ENCODE measurements at places on chromosomes 13 and 19.

DNA sequence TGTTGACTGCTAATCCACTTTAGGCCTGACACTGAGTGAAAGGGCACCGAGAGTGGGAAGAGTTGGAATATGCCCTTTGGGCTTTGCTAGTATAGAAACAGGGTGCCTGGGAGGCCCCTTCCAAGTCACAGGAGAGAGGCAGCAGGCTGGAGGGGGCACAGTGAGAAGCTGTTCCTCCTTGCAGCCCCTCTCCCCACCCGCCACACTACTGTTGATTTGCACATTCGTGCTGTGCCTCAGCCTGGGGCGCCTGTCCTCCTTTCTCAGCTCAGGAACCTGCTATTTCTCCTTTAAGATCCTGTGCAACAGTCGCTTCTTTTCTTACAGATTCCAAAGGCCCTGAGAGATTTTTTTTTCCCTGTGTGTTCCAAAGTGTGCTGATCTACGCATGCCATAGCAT, 2.8 kb upstream of the B3GLCT start:
- DNase-seq = peak; percentile 40

DNA sequence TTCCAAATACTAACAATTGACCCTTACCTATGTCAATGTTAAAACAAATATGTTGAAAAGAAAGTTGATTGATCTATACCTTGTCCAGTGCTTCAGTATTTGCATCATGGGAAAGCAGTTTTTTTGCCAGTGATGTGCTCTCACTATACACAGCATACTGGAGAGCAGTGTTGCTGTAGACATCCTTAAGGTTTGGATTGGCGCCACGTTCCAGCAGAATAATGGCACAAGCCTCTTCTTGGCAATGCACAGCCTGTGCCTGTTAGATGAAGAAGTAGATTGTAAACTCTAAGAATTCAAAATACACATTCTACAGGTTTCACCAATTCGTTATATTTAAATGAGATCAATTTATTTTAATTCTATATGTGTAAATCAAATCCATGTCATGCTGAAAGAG, 43.9 kb upstream of the C1QTNF9B start:
- DNase-seq = no peak

DNA sequence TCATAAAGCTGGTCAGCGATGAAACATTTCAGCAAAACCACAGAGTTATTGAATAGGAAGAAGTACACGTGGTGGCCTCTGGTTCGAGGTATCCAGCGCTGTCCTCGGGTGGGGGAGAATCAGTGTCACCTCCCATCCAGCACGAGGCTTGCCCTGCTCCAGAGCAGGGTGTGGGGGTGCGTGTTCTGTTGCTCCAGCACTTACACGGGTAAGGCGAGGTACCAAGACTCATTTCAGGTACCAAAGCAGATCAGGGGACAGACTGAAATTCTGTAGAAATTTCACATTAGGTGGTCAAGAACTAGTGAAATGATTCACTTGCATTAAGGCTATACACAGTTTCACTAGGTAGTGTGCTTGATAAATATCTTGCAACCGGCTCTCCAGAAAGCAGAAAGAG, 164.2 kb upstream of the SOX1 start:
- peak; percentile 36 for DNase-seq

DNA sequence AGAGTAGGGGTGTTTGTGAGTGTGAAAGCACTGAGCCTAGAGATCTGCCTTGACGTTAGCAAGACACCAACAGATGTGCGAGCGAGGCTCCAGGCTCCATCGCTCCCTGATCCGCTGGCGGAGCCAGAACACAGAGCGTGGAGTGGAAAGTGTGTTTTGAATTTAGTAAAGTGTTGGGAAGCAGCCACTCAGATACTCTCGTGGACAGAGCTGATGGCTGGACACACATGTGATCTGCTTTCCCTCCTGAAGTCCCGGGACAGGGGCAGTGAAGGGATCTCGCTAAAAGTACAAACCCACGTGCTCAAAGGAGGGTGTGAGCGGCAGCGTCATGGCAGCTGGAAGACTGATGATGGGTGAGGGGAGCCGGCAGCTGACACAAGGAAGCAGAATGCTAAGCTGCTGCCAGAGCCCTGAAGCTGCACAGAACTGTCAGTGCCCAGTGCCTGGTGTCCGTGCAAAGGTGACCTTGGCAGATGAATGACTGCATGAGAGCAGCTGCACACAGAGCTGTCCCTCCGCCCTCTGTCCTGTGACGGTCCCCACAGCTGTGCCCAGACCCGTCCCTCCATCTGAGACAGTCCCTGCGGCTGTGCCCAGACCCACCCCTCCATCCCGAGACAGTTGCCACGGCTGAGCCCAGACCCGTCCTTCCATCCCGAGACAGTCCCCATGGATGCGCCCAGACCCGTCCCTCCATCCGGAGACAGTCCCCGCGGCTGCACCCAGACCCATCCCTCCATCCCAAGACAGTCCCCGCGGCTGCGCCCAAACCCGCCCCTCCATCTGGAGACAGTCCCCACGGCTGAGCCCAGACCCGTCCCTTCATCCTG, 29.6 kb upstream of the TMEM255B start:
- no peak for DNase-seq

- no peak for DNase-seq
Observed at GRCh38 chr19:10166046-10166445, 28.7 kb downstream of the DNMT1 start.

GRCh38 chr13:58313219-58313618, 681.7 kb downstream of the PCDH17 start:
- DNase-seq = no peak

DNA sequence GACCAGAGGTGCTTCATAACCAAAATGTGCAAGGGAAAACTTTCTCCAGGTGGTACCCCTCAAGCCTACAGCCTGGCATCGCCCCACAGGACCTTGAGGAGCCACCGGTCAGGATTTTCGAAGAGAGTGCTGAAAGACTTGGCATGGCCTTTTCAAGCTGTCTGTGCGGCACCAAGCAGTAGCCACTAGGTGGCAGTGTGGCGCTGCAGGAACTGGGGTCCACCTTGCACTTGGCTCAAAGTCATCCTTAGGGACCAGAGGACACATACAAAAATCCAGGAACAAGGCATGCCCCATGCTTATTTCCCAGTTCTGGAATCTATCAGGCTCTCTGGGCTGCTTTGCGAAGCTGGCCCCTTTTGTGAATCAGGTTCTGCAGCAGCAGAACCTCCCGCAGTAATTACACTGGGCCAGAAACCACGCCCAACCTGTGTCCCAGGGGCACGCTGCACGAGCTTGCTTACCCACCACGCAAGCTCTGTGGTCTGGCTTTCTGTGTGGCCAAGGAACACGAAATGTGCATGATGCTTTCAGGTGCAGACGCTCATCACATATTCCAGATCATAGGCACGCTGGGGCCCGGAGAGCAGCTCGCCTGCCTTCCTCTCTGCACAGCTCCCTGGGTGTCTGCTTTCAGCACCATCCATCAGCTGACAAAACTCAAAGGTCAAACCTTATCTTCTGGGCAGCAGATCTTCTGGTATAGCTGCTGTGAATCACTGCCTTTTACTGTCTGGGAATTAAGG, 87.2 kb downstream of the SLC7A1 start:
- peak; percentile 98 for DNase-seq

- no peak for DNase-seq
Observed at GRCh38 chr13:45105895-45106294, 14.4 kb upstream of the GTF2F2 start.

- no peak for DNase-seq
Observed at GRCh38 chr13:106562301-106562700, 5.6 kb downstream of the ARGLU1 start.

DNA sequence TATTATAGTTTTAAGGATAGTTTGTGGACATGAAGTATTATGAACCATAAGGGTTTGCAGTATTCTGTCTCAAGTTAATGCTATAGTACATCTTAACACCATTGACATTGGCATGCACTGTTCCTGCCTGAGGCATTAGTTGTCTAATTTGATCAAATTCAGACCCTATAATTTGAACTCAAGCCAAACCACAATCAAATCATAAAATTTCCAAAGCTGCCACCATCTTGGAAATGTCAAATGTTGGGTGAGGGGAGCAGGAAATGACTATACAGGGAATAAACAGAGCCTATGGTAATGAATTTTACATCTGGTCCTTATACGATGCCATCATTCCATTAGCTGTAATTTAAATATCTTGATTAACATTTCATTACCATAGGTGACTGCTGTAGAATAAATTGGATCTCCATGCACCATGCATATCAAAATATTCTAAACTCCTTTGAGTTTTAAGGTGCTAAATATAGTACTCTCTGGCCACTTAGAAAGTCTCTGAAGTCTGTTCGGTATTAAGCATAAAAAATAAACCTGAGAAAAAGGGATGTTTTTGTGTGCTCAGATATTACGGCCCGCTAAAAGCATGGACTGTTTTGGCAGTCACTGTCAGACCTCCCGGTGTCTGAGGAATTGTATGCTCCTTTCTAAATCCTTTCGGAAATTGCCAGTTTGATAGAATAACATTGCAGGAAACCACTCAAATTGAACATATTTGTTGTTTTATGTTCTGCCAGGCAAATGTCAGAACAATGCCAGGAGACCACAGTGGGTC, 257.7 kb downstream of the SPRY2 start:
- no peak for DNase-seq

- DNase-seq = no peak
Observed at GRCh38 chr19:10981252-10981895, 20.5 kb downstream of the SMARCA4 start.

DNA sequence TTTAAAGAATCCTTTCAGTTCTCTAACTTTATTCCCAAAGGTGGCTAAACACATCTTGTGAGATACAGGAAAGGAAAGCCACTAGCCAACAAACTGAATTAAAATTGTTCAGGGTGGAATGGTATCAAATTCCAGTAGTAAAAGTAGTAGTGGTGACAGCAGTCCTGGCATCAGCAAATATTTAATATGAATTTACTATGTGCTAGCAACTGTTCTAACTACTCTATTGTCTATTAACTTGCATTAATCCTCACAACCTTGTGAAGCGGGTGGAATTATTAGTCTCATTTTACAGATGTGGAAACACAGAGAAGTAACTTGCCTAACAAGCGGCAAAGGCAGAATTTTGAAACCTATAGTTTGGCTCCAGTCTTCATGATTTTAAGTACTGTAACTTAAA, 130.1 kb downstream of the KLF12 start:
- DNase-seq = no peak

- no peak for DNase-seq
Observed at GRCh38 chr13:99956473-99957349, 14.9 kb downstream of the ZIC5 start.

DNA sequence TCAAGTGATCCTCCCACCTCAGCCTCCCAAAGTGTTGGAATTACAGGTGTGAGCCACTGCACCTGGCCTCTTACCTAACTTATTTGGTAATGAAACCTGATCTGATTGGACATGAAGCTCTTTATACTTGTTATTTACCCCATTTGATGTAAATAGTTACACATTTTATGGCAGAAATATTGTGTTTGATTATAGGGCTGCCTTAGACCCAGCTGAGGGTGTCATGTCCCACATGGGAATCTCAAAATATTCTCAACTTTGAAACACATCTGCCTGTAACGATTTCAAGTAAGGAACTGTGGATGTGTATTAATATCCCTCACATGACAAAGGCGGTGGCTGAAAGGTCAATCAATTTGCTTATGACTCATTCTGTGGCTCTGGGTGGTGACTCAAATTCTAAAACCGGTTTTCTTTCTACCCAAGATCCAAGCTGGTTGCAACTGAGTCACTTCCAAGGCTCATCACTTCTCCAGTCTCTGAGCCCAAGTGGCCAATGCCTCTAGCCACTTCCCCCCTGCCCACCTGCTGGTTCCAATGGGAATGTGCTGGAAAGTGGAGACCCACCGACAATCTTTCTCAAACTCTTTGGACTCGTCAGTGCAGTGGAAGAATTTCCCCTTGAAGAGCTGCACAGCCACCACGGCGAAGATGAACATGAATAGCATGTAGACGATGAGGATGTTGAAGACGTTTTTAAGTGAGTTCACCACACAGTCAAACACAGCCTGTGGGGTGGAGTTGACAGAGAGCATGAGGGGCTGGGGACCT, 110.9 kb downstream of the IER2 start:
- peak; percentile 71 for DNase-seq

DNA sequence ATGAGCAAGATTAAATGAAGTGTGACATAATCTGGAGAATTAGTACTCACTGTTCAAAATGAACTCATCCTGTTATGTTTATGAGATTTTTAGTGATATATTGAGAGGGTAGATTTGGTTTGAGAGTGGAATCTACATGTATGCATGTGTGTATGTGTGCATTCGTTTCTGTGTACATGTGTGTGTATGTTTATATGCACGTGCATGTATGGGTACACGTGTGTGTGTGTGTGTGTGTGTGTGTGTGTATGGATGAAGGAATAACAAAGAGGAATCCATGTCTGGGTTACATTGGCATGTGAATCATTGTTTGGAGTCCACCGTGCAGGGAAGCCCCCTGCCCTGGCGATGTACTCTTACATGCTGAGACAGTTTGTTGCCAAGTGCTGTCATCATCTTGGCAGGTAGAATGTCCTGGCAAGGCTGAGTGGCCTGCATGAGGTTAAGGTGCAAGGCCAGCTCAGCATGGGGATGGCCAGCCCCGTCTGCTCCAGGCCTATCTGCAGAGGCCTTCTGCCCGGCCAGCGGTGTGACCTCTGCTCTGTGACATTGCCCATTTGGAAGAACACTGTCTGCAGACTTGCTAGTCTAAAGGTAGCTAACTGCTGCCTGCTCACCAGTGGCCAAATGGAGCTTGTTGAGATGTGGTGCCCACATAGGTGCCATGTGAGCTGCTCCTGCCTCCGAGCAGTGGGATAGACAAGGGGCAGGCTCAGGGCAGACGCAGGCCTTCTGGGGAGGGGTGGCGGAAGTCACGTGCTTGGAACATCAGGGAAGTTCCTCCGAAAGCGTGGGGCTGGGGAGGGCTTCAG, 222.3 kb downstream of the TEX29 start:
- peak; percentile 70 for DNase-seq

DNA sequence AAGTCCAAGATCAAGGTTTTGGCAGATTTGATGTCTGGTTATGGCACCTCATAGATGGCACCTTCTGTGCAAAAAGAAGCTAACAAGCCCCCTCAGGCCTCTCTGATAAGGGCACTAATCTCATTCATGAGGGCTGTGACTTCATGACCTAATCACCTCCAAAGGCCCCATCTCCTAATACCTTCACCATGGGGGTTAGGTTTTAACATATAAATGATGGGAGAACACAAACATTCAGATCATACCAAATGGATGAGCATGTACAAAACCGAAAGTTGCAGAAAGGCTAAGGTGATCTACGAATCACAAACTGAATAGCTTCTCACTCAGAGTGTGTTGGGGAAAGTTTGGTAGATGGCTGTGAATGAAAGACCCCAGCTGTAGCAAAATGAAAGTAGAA, 217.4 kb downstream of the TBC1D4 start:
- no peak for DNase-seq

DNA sequence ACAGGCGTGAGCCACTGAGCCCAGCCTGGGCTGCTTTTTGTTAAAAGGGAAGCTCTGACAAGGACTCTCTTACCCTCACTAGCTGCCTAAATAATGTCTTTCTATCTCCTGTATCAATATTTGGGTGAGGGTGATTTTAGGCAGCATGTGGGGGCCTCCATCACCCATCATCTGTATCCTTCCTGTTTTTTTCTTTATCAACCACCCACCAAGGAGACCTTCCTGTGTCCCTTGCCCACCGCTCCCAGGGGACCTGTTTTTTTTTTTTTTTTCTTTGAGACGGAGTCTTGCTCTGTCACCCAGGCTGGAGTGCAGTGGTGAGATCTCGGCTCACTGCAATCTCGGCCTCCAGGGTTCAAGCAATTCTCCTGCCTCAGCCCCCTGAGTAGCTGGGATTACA, 5.4 kb upstream of the NDUFB7 start:
- DNase-seq = no peak

Data from lower leg skin (tissue), 4 donors.